ENCODE measurements at places on chromosomes 7 and 10. TPM values are rescaled to one million over a fixed set of nuclear protein-coding genes. Genes with fewer than 3 reads are reported as not detected.
A peak's percentile ranks its signal among the peaks of the same experiment; 100 is the strongest.

TUBB8 gene
- total RNA-seq: not detected

DNA sequence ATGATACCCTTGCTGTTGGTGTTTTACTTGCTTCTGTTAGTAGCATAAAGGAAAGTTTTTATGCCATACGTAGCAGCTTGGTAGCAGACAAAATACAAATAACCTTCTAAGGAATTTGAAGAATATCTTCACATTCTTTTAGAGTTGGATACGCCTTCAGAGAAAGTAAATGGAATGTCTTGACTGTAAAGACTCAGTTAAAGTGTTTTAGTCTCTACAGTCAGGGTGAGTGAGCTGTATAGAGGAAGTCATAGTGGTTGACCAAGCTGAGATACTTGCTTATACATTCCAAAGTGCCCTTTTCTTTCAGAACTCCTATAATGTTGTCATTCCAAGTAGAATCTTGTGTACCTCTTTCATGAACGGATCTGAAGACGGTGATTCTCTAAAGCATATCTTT is 37.7 kb downstream of the RABGEF1 start:
- DNase-seq: no peak

GRCh38 chr7:25712500-25712899 is 439.5 kb upstream of the NFE2L3 start:
- no peak for DNase-seq

- DNase-seq: no peak
Measured at GRCh38 chr7:84688671-84689070, 494.1 kb upstream of the SEMA3A start.

DNA sequence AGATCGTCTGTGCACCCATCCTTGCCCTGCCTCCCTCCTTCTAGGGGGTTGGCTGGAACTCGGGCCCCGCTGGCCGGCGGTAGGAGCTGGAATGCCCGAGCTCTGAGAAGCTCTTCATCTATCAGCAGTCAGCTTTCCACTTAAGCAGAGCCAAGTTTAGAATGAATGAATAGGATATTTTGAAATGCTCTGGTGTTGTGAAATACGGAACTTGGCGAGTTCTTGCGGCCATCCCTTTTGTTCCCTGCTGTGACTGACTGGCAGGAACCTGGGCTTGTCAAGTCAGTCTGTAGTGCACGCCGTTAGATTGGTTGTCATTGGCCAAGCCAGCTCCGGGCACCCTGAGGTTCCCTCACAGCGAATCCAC is 33.3 kb downstream of the FOXK1 start:
- DNase-seq: peak; percentile 38

DNA sequence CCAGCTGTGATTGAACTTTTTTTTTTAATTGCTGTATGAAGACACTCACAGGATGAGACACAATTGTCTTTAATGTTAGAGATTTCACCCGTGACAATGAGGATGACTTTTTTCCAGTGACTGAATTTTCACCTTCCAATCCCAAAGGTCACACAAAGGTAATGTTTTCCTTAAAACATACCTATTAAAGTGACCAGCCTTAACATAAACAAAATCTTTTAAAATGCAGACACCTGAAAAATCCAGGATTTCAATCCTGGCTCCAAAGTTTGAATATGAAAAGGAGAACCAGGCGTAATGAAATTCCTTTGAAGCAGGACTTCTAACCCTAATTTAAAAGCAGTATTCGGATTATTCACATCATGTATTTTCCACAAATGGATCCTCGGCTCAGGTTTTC is 647.7 kb downstream of the GATA3 start:
- no peak for DNase-seq
